Effector memory CD4-positive, alpha-beta T cell (primary cell): ENCODE measurements at places on chromosomes 1 and 21.

DNA sequence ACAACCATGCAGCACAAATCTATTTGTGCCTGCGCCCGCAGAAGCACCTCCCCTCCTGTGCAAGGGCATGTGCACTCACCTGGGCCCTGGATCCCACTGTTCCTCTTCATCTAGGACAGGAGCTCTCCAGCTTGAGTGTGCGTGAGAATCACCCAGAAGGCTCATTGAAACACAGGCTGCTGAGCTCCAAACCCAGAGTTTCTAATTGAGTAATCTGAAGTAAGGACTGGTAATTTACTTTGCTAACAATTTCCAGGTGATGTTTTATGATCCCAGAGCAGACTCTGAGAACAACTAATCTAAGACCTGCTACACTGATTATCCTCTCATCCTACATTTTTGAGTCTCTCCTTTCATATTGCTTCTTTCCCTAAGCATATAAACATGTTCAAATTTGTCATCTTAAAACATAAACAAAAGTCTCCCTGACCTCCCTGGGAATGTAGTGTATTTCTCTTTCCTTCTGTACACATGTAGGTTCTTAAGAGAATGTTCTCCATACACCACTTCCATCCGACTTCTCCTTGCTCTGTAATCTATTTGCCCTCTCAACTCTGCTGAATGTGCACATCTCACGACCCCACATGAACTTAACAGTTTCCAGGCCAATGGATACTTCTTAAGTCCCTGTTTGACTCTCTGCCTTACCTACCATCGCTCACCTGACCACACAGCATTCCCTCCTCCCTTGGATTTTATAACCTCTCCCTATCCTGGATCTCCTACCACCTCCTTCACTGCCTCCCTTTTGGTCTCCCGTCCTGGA, 522.5 kb downstream of the SMYD3 start:
- DNase-seq, result no peak

DNA sequence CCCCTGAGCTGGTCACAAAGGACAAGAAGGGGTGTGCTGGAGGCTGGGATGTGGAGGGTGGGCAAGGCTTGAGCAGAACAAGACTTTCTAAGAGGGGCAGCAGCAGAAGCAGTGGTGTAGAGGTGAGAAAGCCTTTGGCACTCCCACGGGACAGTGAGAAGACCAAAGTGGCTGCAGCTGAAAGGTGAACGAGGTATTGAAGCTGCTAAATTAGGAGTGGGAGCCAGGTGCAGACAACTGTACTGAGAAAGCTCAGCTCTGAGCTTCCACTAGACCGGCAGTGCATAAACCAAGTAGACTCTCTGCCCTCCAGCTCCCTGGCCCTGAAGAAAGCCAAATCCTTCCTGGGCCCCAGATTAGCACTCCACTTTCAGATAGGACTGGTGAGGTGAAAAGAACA, 93.0 kb downstream of the VWA5B1 start:
- no peak for DNase-seq

GRCh38 chr21:39581414-39581813, 31.3 kb upstream of the B3GALT5 start:
- no peak for DNase-seq

DNA sequence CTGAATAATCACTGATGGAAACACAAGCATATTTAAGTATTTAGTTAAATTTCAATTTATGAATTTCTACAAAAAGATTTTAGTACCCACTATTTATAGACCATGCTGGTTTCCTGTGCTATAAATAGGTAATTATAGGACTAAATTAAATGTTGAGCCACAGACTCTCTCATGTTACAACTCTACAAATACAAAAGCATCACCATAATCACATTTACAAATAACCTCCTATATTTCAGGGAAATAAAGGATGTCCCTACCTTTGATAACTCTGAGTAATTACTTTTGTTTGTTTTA, 32.6 kb upstream of the CCDC190 start:
- DNase-seq, result no peak

DNA sequence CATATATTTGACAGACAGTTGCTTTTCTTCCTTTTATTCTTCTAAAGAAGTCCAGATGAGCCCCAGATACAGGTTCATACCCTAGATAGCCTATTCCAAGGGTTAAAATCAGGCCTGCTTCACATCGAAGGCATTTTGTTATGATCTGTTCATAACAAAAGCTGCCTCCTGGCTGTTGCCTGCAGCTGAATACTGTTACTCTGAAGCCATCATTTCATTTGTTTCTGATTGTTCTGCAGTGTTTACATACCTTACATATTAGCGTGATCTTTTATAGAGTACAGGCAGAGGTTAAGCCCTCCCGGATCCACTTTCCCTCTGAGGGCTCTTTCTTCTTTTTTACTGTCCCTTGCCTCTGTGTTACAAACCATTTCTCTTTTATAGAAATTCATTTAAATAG, 219.0 kb upstream of the HOOK1 start:
- DNase-seq, result no peak

- DNase-seq, result no peak
Observed at GRCh38 chr1:175656416-175656815, 87.0 kb downstream of the TNR start.

DNA sequence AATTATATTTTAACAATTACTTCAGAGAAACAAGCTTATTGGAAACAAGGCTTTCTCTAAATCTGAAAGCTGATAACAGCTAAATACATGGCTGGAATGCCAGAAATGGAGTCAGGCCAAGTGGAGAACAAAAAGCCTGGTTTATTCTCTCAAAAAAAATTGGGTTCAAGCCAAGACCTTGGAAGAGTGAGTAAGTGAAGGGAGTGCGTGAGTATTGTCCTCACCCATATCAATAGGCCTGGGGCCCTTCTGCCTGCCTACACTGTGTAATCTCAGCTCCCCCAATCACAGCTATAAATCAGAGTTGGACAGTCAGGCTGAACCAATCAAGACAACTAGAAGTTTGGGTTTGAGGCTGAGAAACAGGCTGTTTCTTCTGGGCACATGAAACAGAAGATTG, 7.4 kb downstream of the KYAT3 start:
- DNase-seq, result no peak

DNA sequence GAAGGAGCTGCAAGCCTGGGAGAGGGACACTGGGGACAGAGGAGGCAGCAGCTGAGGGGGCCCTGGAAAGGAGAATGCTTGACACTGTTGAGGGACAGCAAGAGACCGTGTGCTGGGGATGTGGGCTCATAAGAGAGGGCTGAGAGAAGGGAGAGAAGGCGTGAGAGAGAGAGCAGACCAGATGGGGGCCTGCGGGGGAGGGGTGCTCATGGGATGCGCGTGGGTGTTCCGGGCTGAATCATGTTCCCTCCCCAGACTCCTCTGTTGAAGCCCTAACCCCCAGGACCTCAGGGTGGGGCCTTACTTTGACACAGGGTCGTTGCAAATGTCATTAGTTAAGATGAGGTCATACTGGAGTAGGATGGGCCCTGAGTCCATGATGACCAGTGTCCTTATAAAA, 40.8 kb downstream of the NTPCR start:
- DNase-seq, result no peak

DNA sequence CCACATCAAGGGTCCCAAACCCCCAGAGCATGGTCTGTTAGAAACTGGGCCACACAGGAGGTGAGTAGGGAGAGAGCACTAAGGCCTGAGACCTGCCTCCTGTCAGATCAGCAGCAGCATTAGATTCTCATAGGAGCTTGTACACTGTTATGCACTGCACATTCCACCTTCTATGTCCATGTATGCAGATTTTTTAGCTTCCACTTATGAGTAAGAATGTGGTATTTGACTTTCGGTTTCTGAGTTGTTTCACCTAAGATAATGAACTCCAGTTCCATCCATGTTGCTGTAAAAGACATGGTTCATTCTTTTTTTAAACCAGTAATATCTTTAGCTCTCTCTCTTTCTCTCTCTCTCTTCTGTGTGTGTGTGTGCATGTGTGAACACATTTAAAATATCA, 663 bp upstream of the GBP6 start:
- no peak for DNase-seq

GRCh38 chr21:46157987-46158451, 2.6 kb upstream of the FTCD start:
- DNase-seq, result no peak

DNA sequence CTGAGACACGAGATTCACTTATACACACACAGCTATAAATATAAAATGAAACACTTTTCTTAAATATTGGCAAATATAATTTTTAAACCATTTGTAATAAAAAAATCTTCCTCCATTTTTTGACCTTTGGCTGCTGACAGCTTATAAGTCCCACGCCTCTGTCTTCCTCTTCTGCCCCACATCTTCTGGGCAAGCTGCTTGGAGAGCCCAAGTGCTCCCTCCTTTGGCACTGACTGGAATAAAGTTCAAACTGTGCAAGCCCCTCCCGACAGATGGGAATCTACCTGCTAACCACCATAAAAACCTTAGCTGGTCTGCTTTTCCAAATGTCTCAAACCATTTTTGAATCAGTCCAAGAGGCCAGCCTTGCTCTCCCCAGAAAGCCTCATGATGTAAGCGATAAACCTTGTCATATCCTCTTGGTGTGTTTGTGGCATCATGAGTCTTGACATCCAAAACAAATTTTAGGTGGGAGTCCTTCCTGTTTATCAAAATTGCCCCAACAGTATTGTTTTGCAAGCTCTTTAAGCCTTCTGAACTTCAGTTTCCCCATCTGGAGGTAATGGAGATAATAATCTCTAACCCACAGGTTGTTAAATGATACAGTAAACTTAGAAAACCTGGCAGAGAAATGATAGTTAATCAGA, 99.8 kb downstream of the SNX7 start:
- no peak for DNase-seq

- DNase-seq, result no peak
Observed at GRCh38 chr1:228333739-228334115, 72.9 kb downstream of the TRIM11 start.

GRCh38 chr1:187203257-187203656, 374.5 kb downstream of the PLA2G4A start:
- DNase-seq, result no peak
